ENCODE measurements at places on chromosomes 5 and 9.

DNA sequence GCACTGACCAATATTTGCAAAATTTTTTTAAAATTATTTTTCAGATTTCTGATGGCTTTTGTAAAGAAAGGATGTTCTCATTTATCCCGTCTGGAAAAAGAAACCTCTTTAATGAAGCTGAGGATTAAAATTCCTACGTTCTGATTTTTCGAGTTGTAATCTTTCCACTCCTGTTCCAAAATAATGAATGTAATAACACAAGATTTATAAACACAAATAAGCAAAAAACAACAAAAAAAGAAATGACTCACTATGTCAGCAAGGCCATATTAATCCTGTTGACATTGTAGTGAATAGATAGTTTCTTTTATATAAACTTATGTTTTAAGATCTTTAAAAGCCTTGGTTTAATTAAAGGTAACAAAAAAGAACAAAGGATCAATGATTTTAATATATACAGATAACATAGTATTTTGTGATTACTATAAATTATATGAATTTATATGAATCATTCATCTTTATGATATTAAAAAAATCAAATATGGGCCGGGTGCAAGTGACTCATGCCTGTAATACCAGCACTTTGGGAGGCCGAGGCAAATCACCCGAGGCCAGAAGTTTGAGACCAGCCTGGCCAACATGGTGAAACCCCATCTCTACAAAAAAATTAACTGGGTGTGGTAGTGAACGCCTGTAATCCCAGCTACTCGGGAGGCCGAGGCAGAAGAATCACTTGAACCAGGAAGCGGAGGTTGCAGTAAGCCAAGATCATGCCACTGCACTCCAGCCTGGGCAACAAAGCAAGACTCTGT, 336.6 kb upstream of the DAB2 start:
- DNase-seq, result no peak

GRCh38 chr5:111782216-111782615, 25.2 kb upstream of the NREP start:
- DNase-seq, result no peak

DNA sequence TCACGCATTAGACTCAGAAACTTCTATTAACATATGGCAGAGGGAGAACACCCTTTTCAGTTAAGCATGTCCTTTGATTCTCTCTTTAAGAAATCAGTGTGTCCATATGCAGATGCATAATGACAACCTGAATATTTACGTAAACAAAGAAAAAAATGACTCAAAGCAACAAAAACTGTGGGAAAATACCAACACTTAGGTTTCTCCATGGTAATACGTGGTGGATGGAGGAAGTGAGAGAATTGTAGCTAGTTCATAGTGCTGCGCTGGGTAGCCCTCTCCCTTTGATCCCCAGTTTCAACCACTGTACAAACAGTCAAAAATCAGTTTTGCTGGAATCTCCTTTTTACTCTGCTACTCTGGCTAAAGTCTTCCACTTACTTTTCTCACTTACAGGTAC, 2.0 kb upstream of the MAP3K1 start:
- DNase-seq, result no peak

DNA sequence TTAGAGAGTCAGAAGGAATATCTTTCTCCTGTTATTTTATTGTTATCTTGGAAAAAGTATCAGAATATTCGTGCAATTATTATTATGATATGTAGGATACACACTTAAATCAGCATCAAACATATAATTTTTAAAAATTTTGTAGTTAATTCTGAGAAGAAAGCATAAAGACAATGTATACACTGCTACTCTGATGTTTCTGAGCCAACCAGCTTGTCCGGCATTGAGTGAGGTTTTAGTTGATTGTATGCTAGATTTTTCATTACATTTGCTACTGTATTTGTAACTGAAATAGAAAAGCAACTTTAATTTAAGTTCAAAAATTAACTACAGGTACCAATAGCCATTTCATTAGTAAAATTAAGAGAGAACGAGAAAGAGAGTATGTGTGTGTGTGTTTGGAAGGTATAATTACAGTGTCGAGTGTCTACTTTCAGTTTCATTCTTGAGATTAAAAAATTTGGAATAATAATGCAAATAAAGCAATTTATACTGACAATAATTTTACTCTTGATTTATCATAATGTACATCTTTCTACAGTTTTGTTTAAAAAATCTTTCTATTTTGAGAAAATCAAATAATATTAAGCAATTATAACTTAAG, 160.4 kb upstream of the CDH12 start:
- DNase-seq, result no peak

DNA sequence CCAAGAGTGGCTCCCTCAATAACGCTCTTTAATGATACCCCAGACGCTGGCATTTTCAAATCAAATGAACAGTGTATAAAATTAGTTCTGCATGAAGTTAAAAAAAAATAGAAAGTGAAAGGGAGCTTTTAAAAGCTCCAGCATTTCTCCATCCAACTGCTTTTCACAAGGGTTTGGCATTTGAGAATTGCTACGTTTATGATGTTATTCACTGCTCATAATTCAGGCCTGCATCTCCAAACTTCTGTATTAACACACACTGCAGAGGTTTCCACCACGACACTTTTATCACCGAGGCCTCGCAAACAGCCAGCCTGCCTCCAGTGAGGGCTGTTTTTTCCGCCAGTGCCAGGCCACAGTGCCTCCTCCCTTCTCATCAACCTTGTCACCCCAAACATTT, 205.5 kb upstream of the EFNA5 start:
- DNase-seq, result no peak

GRCh38 chr5:9721161-9721560, 91.0 kb upstream of the TAS2R1 start:
- no peak for DNase-seq

- DNase-seq, result no peak
Measured at GRCh38 chr9:125218621-125219020, 18.3 kb downstream of the RABEPK start.
